T-helper 17 cell (primary cell): ENCODE measurements at places on chromosomes 5 and 9.

GRCh38 chr5:39302472-39302871 is 61.8 kb downstream of the C9 start:
- DNase-seq = no peak

- no peak for DNase-seq
These were observed 56.1 kb downstream of the LRRTM2 start for GRCh38 chr5:138819081-138819480.

DNA sequence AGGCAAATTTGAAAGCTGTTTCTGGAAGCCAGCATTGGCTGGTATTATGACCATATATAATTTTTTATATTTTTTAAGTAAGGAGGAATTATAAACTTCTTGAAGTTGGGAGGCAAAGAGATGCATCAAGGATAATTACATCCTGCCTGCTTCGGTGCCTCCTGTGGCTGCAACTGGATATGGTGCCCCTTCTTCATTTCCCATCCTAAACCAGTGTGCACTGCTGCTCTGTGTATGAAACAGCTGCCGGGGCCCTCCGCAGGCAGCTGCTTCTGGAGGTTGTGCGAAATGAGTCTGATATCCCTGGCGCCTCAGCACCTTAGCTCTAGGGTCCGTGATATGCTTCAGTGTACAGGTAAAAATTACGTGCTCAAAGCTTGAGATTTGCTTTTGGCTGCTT is 304.2 kb downstream of the ENC1 start:
- no peak for DNase-seq

- no peak for DNase-seq
These were observed 237.1 kb downstream of the RFX3 start for GRCh38 chr9:3288686-3289085.

- DNase-seq = no peak
These were observed 89.2 kb downstream of the ANKRD33B start for GRCh38 chr5:10653043-10653442.
